ENCODE measurements at places on chromosomes 2 and 18.
A peak's percentile ranks its signal among the peaks of the same experiment; 100 is the strongest.

GRCh38 chr2:22134421-22134820 is 1010.7 kb downstream of the TDRD15 start:
- no peak for DNase-seq

- DNase-seq = no peak
These were observed 149.9 kb upstream of the RBBP8 start for GRCh38 chr18:22783245-22783644.

DNA sequence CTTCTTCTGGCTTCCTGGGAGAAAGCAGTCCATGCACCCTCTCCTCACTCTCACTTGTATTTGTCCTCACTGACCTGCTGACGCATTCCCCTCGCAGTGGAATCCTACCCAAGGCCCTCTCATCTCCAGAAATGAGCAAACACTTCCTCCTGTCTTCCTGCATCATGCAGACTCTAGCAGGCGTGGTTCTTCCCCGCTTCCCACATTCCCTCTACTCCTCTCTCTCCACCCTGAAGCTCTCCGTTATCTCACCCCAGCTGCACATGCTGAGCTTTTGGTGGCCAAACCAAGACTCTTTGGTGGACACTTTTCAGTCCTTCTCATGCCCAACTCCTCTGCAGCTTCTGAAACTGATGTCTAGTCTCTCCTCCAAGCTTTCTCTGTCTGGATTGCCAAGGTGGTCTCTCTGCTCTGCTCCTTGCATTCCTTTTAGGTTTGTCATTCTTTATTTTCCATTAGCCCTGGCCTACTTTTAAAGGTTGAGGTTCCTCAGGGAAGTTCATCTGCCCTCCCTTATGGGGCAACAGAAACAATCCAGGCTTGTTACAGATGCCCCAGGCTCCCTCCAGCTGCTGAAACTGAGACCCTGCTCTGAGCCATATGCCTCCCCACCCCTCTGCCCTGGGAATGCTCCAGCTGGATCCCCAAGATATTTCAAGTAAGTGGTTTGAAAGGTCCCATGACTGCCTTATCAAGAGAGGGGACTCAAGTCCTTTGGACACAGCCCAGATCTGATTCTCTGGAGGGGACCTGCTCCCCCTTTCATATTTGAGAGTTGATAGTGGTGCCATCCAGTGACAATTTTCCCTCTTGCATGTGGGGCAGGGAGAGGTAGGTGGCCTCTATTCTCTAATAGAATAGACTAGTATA is 835 bp upstream of the IL18RAP start:
- no peak for DNase-seq

DNA sequence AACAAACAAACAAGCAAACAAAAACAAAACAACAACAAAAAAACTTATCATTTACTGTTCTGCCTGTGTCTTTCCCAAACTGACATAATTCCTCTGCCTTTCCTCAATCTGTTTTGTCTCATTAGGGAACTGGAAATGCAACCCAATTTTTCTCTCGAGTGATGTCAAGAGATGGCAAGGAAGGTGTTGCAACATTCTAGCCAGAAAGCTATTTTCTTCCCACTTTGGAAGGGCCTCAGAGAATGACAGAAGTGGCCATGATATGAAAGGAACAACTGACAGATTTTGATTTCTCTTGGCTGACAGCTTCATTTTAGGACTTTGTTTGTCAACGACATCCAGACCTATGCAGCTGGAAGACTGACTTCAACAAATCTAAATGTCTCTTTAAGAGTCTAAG is 24.7 kb downstream of the RND3 start:
- DNase-seq = no peak

- DNase-seq = peak; percentile 82
These were observed 760 bp upstream of the CNOT11 start for GRCh38 chr2:101251844-101252407.

- DNase-seq = no peak
These were observed 135.1 kb upstream of the CTDP1 start for GRCh38 chr18:79544386-79544963.

Measured in GM23338 (cell line).